Activated CD4-positive, alpha-beta T cell treated with anti-CD3 and anti-CD28 coated beads for 4 hours (primary cell): ENCODE measurements at places on chromosomes 6 and 20.

GRCh38 chr6:36929607-36930006 lies 24.9 kb upstream of the PI16 start:
- no peak for DNase-seq

GRCh38 chr6:128464790-128465189 lies 55.6 kb downstream of the PTPRK start:
- no peak for DNase-seq

DNA sequence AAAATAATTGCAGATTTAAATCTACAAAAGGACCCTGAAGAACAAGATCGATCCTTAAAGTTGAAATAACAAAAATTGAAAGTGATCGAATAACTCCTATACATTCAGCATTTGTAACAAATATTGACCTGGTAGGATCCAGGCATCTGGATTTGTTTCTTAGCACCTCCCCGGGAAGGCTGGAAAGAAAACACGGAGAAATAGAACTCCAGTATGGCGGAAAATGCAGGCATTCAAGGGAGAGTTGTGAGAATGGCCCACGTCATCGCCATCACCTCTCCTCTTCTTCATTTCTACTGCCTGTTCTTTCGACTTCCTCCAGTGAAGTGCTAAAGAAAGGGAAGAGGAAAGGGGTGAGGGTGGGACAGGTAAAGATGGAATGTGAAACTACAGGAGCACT lies 242.3 kb upstream of the TFAP2D start:
- no peak for DNase-seq

DNA sequence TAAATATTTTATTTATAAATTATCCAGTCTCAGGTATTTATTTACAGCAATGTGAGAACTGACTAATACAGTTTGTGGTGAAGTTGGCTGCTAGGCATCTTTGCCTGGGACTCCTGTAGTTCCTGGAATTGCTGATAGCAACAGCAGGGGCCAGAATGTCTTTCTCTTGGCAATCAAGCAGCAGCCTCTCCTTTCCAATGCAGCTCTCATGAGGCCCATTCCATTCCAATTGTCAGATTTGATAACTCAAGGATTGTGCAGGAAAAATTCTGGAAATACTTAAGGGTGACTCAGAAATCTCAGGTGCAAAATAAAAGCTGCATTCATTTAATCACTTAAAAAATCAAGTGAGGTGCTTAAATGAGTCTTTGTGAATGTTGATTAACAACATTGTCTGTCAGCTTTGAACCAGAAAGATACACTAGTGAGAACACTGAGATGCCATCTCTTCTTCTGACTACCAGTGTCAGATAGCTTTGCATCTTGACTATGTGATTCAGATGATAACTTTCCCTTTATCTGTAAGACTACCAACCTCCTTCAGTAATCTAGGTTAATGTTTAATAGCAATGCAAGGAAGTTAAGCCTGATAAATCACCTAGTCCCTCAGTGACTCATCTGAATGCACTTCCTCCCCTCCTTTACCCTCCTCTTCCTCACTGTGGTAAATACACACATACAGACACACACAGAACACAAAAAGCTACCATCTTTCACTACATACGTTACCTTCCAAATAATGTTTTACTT lies 32.1 kb upstream of the COL21A1 start:
- no peak for DNase-seq

DNA sequence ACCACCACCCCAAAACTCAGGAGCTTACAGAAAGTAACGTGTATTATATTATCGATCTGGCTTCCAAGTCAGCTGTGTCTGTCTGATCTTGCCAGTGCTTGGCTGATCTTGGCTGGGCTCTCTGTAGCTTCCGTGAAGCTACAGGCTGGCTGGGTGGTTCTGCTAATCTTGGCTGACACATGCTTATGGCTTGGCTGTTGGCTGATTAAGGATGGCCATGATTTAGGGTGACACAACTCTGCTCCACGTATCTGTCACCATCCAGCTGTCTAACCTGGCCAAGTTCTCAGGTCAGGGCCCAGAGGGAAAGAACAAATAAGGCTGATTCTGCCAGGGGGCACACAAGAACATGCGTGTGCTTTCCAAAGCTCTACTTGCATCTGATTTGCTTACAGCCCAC lies 64.7 kb upstream of the PRL start:
- DNase-seq, result no peak

DNA sequence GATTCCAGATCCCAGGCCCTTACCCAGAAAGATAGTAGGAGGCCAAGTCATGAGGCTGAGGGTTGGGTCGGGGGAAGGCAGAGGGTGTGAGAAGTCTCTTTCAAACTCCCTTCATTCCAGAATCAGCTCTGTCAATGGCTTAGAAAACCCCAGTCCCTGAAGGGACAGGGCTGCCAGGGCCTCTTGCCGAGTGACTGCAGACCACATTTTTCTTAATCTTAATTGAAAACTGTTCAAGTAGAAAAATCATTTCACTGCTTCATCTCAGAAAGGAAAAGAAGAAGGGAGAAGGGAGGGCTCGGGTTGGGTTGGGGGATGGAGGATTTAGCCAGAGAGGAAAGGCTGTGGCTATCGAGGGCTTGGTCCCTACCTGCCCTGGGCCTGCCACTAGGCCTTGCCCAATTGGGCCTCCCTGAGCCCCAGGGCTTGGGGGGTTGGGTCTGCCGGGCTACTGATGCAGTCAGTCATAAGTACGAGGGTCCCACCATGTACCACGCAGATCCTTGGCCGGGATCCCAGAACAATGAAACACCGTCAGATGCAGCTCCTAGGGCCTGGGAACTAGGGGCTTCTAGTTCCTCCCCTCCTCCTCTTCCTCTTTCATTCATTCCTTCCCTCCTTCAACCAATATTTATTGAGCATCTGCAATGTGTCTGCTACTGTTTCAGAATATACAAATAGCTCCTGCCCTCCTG lies 44.0 kb upstream of the CTNNBL1 start:
- DNase-seq, result no peak

- DNase-seq, result no peak
These were observed 42.0 kb downstream of the BCAS1 start for GRCh38 chr20:54028276-54029011.

- DNase-seq, result no peak
These were observed 51.9 kb downstream of the GCLC start for GRCh38 chr6:53492860-53493634.

GRCh38 chr6:73476723-73477122 lies 15.2 kb downstream of the MTO1 start:
- no peak for DNase-seq

DNA sequence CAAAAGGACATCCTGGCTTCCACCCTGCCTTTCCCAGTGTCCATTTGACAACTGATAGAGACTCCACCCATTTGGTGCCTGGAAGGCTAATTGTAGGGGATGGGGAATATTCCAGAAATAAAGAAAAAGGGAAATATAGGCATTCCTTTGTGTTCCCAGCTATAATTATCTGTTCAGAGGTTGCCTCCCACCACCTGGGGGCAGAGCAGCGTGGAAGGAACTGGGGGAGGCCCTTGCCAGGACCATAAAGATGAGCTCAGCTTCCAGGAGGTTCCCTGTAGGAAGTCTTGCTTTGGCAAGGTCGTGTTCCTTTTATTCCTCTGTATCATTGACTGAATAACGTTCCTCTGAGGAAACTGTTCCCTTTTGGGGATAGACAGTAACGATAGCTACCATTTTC lies 214.7 kb downstream of the TFAP2C start:
- no peak for DNase-seq

DNA sequence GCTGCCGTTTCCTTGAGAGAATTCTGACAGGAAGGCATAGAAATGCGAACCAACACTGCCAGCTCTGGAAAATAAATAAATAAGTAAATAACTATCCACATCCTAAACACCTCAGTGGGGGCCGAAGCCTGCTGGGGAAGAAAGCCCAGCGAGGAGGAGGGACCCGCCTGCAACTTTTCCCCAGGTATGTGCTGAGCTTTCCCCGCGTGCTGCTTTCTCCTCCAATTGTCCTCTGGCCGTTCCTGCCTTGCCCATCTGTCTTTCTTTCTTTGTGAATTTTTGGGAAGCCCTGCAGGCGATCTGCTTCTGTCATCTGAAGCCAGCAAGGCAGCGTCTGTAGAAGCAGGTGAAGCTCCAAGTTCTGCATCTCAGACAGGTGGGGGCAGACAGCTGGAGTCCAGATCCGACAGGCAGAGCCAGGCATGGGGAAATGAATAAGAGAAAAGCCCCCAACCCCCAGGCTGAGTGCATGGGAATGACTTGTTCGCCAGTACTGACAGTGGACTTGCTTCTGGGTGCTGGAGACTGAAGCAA lies 49.2 kb upstream of the IL17A start:
- DNase-seq, result no peak

DNA sequence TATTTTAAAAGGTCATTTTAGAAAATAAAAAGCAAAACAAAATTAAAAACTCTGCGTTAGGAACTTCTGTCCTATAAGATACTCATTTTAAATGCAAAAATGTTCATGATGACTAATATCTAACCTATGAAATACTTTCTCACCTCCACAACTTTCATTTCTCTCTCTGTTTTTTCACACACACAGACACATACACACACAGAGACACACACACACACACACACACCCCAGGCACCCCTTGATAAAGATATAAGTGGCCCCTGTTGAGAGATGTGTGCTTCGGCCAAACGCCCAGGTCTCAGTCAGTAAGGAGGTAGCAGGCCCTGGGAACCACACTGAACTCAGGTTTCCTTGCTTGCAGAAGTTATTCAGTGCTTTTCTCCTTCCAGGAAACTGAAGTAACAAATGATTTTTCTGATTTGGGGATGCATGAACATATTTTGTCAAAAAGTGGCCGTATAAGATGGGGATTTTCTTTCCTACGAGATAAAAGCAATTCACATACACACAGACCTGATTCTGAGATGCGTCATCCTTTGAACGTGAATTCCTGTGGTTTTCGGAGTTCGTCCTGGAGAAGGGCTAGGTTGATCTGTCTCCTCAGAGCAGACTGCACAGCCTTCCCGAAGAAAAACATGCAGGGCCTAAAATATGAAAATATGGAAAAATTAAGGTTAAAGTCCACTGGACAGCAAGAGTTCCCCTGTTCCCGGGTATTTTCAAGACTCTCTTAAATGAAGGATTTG lies 306.8 kb upstream of the FOXQ1 start:
- no peak for DNase-seq

DNA sequence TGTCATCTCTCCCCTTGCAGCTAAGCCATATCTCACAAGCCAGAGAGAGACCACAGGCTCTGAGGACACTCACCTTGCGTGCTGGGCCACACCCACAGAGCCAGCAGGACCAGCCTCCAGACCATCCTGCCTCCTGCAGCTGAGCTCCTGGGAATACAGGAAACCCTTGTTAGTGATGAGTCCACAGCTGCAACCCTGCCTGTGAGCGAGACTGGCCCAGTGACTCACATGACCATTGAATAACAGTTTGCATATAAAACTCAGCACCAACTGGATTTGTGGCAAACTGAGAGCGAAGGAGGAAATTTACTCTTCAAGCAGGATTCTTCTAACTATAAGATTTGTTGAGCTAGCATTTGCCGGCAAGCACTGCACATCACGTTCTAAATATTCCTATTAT lies 3.0 kb downstream of the THBS2 start:
- no peak for DNase-seq

DNA sequence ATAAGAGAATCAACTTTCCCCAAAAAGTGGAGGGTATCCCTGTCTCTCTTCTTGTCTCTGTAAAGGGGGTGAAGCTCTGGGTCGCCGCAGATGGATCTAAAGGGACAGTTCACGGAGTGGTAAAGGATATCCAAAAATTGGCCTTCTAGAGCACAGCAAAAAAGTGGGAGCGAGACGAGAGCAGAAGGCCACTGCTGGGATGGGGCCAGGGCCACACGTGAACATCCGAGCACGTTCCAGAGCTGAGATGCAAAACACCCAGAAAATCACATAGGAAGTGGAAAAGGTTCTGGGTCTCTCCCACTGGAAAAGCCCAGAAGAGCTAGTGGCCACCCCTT lies 837 bp downstream of the TRAM2 start:
- DNase-seq, result no peak
